ENCODE measurements at places on chromosomes 16 and 17.

DNA sequence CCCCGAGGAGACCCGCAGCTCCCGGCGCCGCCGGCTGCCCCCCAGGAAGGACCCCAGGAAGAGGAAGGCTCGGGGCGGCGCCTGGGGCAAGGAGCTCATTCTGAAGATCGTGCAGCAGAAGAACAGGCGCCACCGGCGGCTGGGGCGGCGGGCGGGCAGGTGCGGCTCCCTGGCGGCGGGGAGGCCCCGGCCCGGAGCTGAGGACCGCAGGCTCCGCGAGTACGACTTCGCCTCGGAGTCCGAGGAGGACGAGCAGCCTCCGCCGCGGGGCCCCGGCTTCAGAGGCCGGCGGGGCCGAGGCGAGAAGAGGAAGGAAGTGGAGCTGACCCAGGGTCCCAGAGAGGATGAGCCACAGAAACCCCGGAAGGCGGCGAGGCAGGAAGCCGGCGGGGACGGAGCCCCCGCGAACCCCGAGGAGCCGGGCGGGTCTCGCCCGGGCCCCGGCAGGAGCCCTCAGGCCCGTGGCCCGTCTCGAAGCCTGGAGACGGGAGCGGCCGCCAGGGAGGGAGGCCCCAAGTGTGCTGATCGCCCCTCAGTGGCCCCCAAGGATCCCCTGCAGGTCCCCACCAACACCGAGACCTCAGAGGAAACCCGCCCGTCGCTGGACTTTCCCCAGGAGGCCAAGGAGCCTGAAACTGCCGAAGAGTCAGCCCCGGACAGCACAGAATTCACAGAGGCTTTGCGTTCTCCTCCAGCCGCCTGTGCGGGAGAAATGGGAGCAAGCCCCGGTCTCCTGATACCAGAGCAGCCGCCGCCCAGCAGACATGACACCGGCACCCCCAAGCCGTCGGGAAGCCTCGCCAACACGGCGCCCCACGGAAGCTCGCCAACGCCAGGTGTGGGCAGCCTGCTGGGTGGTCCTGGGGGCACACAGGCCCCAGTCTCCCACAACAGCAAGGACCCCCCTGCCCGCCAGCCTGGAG lies 22.3 kb upstream of the ZFPM1 start:
- DNase-seq = no peak

DNA sequence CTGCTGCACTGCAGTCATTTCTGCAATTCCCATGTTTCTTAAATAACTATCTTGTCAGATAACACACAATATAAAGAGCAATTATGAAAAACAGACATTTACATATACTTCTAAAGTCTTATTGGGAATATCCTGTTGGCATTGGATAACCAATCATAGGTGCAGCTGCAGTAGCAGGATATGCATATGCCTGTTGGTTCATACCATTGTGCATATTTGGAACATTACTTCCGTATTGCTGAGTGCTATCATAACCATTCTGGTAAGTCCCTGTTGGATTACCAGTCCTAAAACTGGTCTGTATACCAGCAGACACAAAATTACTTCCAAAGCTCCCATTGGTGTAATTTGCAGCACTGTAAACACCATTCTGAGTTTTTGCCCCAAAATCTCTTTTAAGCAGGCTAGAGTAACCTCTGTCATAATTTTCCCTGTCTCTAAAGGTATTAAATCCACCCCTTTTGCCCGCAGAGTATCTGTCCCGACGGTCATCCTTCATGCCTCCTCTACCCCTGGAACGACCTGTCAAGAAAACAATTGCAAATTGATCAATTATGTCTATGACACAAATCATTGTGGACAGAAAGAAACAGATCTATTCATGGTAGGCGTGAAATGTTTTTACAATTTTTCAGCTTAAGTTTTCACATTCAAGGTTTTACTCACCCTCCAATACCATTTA lies 3.1 kb upstream of the POLG2 start:
- no peak for DNase-seq

- DNase-seq = no peak
These were observed 6.5 kb upstream of the OR2C1 start for GRCh38 chr16:3349175-3349574.

- no peak for DNase-seq
These were observed 2.2 kb downstream of the SLC12A3 start for GRCh38 chr16:56866955-56867830.

GRCh38 chr17:61130330-61130729 lies 269.3 kb upstream of the TBX2 start:
- DNase-seq = no peak

DNA sequence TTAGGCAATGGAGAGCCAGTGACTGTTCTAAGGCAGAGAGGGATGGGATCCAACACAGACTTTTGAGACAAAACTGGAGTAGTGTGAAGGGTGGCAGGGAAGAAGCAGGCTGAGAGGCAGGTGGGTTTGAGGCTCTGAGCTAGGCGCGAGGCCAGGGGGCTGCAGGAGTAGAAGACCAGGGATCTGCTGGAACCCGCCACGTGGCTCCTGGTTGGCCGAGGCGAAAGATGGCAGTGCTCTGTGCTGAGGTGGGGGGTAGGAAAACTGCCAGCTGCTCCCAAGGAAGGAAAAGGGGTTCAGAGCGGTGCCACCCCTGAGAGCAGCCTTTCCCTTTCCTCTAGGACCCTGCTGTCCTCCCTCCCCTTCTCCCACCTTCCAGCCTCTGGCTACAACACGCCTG lies 5.6 kb downstream of the CD300LG start:
- no peak for DNase-seq

GRCh38 chr17:44628243-44629188 lies 27.8 kb upstream of the MEIOC start:
- DNase-seq = no peak

- no peak for DNase-seq
These were observed 34.4 kb upstream of the XYLT2 start for GRCh38 chr17:50311483-50311882.

DNA sequence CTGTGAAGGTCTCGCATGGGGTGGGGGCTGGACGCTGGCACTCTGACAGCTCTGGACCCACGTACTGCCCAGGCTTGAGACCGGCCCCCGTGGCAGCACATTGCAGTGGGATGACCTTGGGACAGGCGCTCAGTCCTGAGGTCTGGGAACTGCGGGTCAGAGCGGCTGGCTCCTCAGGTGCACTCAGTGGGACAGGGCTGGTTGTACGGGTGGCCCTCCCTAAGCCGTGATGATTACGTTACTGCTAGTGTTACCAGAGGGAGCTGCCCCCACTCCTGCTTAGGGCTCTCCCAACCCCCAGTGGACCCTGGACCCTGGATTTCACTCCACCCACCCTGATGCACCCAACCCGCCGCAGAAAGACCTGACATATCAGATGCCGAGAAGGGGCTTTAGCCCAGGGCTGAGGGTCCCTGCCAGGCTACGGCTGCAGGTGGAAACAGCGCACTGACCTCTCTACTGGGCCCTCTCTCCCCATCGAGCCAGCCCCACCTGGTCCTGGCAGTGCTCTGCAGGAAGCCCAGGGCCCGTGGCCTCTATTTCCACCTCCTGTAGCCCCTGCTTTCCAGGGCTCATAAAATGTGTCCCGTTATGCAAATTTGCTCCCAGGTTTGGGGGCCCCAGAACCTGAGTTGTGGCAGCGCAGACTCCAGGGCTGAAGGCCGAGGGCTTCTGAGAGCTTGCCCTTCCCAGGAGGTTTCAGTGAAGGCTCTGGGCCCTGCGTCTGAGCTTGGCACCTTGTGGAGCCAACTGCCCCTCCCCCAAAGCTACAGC lies 77.2 kb downstream of the RTN4RL1 start:
- no peak for DNase-seq

DNA sequence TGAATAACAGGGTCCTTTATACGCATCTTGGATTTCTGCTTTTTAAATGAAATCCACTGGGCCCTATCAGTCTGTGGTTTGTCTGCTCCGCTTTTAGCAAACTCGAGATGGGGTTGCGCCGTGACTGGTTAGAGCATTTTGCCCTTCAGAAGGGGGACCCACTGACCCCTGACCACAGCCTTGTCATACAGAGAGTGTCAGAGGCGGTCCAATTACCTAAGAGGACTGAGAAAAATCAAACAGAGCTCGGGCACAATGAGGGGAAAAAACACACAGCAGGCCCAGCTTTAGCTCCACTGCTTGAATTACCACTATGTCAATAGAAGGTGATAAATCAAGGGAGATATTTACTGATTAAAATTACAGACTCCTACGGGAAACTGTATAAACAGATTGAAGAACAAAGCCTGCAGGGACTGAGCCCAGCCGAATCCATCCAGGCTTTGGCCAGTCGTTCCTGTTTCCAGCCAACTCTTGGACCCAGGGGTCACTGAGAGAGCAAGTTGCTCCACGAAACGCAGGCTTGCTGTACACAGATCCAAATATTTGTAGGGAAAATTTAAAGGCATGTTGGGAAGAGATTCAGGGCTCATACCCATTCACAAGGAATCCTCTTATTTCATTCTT lies 131.9 kb upstream of the ZFHX3 start:
- DNase-seq = no peak

GRCh38 chr17:68783861-68784260 lies 171.3 kb downstream of the ABCA8 start:
- no peak for DNase-seq

DNA sequence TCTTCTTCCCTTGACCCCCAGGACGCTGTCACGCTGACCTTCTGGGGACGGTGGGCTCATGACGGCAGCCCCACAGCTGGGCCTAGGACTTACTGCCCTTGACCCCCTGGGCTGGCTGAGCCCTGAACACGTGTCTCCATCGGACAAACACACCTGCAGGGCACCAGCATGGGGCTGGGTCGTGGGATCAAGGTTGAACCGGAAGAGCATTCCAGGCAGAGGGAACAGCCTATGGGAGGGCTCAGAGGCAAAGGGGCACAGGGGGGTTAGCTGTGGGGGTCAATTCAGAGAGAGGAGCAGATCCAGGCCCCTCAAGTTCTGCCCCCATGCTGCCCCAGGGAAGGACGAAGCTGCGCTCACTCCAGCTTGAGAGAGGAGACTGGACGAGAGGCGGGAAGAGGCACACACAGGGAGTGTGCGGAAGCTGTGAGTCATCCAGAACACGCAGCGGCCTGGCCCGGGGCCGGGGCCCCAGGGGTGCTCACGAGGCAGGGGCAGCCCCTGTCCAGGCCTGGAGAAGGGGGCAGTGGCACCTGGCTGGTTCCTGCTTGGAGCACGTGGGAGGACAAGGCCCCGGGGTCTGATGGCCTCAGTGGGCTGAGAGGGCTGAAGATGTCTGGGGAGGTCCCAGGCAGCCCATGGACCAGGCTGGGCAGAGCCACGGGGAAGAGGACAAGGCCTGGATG lies 9.9 kb downstream of the SSTR5 start:
- DNase-seq = no peak

DNA sequence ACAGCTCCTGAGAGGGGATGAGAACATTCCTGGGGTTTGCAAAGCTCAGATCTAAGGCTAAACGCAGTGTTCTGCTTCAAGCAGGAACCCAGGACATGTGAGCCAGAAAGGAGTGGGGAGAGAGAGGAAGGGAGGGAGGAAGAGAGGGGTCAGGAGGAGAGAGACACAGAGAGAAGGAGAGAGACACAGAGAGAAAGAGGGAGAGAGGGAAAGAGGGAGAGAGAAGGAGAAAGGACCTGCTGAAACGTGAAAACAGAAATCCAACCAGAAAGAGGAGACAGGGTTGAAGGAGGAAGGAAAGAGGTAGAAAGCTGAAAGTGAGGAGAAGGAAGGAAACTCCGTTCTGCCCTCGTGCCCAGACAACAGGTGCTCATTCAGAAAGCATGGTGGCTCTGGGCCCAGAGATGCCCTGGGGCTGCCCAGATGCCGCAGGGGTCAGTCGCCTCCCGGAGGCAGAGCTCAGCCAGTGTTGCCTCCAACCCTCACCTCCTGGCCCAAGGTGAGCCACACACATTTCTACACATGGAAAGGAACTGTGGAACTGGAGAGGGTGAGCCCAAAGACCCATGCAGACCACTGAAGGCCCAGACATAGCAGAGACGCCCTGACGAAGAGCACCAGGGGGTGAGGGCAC lies 49.0 kb upstream of the ENPP7 start:
- DNase-seq = no peak

- DNase-seq = no peak
These were observed 128.1 kb downstream of the MRTFB start for GRCh38 chr16:14199199-14199598.

DNA sequence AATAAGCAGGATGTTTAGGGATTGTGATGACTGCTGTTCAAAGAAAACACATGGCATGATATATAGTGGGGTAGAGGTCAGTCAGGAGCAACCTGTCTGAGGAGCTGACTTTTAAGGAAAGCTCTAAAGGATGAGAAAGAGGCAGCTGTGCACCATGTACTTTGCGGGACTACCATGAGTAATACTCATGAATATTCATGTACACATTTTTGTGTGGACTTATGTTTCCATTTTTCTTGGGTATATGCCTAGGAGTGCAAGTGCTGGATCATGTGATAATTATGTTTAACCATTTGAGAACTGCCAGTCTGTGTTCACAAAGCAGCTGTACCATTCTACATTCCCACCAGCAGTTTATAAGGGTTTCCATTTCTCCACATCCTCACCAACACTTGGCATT lies 35.8 kb downstream of the BEAN1 start:
- DNase-seq = no peak

DNA sequence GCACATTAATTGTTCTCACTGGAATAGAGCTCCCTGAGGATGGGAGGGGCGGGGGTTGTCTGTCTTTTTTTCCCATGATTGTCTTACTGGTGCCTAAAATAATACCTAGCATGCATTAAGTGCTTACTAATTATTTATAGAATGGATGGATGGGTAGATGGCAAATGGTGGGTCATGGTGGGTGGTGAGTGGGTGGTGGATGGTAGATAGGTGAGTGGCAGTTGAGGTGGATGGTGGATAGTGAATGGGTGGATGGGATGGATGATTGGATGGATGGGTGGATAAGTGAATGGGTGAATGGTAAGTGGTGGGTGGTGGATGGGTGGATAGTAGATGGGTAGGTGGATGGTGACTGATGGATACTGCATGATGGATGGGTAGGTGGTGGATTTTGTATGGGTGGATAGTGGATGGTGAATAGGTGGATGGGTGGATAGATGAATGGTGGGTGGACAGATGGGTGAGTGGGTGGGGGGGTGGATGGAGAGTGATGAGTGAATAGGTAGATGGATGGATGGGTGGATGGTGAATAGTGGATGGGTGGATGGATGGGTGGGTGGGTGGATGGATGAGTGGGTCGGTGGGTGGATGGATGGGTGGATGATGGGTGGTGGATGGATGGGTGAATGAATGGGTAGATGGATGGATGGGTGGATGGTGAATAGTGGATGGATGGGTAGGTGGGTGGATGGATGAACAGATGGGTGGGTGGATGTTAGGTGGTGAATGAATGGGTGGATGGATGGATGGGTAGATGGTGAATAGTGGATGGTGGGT lies 51.6 kb downstream of the RBFOX3 start:
- no peak for DNase-seq
